OCI-M1 (cell line): ENCODE measurements at places on chromosomes 7 and 10.

DNA sequence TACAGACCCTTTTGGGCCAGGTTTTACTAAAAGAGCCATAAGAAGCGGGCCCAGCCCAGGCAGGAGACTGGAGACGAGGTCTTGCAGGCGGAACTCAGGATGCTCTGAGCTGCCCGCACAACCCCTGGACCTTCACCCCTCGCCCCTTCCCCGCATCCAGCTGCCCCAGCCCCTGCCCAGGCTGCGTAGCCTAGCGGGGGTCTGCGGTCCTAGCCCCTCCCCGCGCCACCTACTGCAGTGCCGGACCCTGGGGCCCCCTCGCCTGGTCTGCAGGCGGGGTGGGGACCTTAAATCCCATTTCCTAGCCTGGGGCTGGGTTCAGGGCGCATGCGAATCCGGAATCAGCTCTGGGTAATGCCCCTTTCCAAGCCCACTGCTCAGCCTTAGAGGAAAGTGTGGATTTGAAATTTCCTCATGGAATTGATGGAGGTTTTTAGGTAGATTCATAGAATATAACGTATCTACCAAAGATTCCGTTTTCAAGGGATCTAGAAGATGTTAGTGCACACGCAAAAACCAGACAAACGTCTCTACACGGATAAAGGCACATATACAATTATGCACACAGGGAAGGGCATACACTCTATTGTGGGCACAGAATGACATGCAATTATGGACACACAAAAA lies 546 bp upstream of the HOXA3 start:
- no peak for DNase-seq

DNA sequence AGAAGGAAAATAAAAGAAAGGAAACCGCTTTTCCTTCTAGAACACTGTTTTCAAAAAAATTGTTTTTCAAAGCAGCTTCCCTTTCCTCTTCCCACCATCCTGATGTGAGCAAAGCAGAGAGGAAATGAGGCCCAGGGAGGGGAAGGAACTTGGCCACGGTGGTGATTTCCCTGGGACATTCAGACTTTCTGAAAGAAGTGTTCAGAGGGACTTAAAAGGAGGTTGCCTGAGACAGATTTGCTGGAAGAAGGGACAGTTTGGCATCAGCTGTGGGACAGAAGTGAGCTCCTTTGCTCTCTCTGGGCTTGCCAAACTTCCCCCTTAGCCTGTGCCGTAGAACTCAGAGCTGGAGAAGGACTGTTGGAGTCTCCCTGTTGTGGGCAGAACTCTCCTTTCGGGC lies 30.3 kb downstream of the ADCYAP1R1 start:
- no peak for DNase-seq

DNA sequence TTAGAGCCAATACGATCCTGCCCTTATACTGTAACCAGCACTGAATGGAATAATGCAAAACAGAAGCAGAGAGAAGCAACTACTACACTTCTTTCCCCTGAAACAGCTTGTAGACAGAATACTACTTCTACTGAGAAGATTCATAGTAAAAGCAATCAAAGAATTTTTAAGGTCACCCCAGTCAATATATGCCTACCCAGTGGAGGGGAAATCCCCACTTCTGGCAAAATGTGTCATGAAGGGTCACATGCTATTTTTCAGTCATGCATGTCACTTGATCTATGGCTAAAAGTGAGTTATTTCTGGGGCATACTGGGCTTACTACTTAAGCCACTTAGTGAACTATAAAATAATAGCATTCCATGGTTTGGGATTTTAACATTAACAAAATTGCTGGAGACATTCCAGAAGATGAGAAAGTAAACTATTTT lies 25.6 kb downstream of the IRF5 start:
- DNase-seq, result no peak

GRCh38 chr10:86334488-86335085 lies 32.0 kb downstream of the GRID1 start:
- DNase-seq, result no peak

GRCh38 chr7:25944777-25945515 lies 207.1 kb upstream of the NFE2L3 start:
- no peak for DNase-seq

- no peak for DNase-seq
Measured at GRCh38 chr7:31007634-31008033, 43.9 kb downstream of the GHRHR start.
